ENCODE measurements at places on chromosomes 16 and 17. TPM values are rescaled to one million over a fixed set of nuclear protein-coding genes. Genes with fewer than 3 reads are reported as not detected.

DNAAF1 gene
- not detected for total RNA-seq

- no peak for DNase-seq
Measured at GRCh38 chr17:50164697-50164988, 1.2 kb upstream of the SGCA start.

DNA sequence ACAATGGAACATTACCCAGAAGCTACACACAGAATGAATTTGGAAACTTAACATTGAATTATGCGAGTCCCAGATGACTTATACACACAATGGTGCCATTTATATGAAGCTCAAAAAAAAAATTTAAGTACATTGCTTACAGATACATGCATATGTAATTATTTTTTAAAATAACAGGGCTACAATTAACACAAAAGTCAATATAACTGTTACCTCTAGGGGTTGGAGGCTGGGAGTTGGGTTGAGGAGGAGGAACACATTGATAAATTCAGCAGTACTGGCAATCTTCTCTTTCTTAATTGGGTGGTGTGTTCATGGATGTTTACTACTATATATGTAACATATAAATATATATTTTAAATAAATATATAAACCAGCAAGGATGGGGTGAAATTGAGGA is 1.1 kb downstream of the ZNF23 start:
- no peak for DNase-seq

KCNH4 gene
- 1.7 TPM for total RNA-seq

- DNase-seq: no peak
Measured at GRCh38 chr16:72188541-72188940, 16.6 kb upstream of the PMFBP1 start.

GRCh38 chr17:4633643-4634042 is 7.8 kb downstream of the ALOX15 start:
- DNase-seq: no peak

DNA sequence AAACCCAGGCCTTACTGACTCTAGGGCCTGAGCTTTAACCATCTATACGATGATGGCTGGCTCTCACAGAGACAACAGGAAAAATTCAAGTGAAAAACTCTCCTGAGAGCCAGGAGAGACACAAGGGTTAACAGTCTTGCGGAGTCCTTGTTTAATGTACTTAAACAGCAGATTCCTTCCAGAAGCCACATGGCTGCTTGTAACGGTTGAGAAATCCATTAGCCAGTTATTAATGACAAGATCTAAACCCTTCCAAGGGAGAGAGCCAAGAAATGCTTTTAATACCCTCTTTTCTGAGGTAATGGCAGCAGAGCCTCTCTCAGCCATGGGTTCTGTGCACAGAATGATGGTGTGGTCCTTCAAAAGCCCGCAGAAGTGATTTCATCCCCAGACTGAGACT is 5.2 kb upstream of the ALDOA start:
- DNase-seq: no peak

DNA sequence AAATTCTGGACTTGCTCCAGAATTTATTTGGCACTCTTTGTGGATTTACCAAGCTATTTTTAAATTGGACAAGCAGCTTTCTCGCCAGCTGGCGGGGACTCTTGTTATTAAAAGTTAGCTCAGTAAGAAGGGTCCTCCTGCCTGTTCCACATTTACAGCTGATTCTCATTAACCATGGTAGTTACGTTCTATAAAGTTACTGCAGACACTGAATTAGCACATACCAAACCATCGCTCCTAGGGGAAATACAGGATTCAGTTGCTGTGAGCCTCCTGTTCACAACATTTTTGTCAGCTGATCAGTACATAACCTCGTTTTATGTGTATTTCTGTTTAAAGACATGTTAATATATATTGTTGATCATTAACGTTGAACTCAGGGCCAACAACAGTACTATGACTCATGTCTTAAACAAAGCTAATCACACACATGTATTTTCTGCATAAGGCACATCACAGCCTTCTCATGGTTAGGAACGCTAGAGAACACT is 4.2 kb downstream of the LDAF1 start:
- DNase-seq: no peak

TEDC2 gene
- total RNA-seq: 32.1 TPM

DNA sequence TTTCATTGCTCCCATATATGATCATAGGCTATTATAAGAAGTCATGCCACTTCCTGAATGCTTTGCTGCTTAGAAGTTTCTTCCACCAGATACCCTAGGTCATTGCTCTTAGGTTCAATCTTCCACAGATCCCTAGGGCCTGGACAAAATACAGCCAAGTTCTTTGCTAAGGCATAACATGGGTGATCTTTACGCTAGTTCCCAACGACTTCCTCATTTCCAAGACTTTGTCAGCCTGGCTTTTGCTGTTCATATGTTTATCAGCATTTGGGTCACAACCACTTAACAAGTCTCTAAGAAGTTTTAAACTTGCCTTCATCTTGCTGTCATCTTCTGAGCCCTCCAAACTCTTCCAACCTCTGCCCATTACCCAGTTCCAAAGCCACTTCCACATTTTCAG is 20.1 kb upstream of the DLX3 start:
- DNase-seq: no peak

DNA sequence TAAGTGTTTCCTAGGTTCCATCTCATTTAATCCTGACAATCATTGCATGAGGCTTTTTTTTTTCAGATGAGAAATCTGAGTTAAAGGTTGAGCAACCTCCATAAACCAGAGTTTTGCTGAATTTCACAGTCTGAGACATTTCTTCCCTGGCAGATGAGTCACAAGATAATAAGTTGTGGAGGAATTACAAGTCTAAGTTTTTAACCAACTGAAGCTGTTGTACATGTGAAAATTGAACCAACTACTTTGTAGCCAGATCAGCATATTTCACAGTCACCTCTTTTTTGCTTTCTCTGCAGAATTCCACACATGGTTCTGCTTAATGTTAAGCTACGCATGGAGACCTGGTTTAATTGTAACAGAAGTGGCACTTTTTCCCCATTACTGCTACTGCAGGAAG is 765.6 kb downstream of the CDH11 start:
- no peak for DNase-seq

DNA sequence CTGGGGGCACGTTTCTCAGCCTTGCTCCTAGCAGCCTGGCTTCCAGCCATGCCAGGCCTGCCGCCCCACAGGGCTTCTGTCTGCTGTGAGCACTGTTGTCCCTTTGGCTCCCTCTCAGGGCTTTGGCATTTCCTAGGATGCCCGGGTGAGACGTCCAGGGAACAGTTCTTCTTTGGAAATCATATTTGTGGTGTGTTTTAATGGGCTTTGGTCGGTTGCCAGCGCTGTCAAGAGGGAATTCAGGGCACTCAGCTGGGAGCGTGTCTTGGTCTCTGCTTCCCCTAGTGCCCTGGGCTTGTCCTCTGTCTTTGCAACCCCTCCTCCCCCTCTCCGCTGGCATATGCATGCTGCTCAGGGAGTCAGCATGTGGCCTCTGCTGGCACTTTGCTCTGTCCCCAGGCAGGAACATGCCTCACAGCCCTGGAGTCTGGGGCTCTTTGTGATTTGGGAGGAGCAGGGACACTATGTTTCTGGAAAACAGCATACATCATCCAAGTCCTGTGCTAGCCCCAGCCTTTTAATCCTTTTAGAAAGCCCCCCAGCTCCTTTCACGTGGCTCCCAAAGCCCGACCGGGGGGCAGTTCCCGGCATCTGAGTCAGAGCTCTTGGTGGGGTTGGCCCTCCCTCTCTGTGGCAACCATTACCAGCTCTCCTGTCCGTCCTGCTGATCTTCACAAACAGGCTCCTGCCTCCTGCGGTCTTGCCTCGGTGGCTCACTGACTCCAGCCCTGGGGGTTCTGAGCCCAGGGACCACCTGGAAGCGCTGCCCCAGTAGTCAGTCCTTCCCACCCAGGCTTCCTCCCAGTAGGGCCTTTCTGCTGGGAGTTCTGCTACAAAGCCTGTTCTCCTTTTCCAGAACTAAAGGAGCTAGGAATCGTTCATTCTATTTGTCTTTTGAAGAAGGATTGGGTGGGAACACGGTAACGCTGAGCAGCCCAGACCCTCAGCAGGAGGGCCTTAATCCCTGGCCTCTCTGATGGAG is 26.7 kb downstream of the SAP30BP start:
- DNase-seq: no peak

KRT9 gene
- total RNA-seq: not detected

DNA sequence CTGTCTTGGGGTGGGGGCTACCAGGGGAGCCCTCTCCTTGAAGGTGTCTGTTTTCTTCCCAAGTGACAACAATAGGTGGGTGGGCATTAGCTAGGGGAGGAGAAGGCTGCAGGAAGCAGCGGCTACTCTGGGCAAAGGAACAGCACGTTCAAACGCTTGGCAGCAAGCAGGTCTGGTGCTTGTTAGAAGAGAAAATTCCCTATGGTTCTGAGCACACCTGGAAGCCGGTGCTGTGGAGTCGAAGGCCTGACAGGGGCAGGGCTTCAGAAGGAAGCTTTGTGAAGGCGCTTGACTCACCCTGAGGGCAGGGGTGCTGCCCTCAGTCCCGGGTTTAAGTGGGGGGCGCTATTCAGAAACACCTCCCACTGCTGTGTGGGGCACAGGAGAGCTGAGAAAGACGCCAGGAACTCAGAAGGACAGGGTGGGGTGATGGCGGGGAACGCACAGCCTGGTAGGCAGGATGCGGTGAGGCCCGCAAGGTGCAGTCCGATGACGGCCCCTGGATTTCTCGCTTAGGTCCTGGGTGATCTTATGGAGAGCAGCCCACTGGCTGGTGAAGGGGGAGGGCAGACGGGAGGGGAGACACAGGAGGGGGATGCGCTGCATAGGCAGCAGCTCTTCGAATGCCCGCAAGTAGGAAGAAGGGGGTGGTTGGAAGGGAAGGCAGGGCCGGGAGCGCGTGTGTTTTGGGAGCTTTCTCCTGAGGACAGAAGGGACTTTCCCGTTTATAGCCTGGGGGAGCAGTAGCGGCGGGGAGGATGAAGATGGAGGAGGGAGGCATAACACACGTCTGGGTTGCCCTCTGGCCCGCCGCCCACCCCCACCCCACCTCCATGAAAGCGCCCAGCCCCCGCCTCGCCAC is 3.2 kb downstream of the GJD3 start:
- DNase-seq: no peak

- DNase-seq: no peak
Measured at GRCh38 chr16:75423723-75424104, 9.6 kb downstream of the CFDP1 start.

CCL18 gene
- total RNA-seq: not detected

- DNase-seq: no peak
Measured at GRCh38 chr16:29667755-29668154, 4.7 kb downstream of the SPN start.

DNA sequence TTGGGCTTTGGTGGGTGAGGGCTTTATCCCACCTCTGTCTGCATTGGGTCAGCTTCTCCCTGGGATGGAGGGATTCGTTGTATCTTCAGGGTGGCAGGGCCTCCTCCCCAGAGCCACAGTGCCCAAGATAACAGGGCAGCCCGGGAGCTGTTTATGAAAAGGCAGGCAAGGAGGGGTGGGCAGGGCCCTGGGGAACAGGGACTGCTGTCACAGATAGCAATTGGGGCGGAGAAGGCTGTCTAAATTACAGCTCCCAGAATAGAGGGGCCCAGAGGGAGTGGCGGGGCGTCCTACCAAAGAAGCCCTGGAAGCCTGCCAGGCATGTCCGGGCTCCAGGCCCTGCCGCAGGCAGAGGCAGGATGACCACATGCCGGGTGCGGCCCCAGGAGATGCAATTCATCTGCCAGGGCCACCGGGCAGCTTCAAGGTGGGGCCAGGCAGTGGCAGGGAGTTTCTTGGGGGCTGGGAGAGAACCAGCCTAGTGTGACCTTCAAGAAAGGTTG is 18.8 kb upstream of the PHOSPHO1 start:
- DNase-seq: no peak

TSNAXIP1 gene
- 1.2 TPM for total RNA-seq

- no peak for DNase-seq
Measured at GRCh38 chr17:57929386-57929785, 25.8 kb downstream of the CUEDC1 start.

DNA sequence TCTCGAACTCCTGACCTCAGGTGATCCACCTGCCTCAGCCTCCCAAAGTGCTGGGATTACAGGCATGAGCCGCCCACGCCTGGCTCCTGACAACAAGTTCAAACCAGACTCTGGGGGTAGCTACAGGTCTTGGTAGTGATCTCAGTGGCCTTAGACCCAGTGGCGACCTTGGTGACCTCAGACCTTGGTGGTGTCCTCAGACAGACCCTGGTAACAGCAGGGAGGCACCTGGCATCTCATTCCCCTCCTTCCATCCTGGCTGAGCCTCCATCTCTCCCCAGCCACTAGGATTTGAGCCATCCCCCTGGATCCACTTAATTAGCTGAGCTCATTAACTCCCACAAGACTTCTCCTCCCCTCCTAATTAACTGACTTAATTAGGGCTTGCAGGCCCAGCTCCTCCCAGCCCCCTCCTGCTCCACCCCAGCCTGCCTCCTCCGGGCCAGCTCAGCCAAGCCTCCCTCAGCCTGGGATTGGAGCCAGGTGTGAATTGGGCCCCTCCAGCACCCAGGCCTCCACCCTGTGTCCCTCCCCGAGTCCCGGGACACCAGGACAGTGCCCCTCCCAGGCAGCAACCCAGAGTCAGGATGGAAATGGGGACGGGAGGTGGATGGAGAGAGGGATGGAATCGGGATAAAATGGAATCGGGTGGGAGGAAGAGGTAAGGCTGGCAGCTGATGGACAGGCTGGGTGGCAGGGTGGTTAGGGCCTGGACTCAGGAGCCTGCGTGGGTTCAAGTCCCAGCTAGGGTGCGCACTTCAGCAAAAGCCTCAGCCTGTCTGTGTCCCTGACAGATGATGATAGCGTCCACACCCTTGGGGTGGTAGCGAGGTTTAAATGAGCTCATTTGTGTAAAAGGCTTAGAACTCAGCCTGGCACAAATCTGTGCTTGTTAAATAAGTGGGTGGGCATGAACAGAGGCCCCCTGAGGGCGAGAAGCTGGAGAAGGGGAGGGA is 11.2 kb upstream of the SBK1 start:
- no peak for DNase-seq

DNA sequence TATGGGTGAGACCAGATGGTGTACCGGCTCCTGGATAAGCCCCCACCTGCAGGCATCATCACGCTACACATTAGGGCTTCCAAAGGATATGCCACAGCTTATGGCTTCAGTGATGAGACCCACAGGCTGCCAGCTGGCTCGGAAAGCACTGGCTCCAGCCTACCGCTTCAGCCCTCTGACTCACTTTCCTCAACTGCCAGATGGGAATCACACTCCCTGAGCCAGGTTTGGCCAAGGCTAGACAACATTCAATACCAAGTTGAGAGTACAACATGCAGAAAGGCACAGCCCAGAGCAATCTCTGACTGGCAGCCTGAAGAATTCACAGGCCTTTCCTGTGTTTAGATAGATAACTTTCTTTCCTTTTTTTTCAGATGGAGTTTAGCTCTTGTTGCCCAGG is 10.3 kb downstream of the CENPV start:
- DNase-seq: no peak

GALR2 gene
- 3.1 TPM for total RNA-seq

TEX14 gene
- 0.20 TPM for total RNA-seq

GRCh38 chr17:32100971-32101631 is 41.2 kb upstream of the RHOT1 start:
- no peak for DNase-seq
